Sciatic nerve (tissue), 2 donors: ENCODE measurements at places on chromosomes 3 and 15. TPM values are rescaled to one million over a fixed set of nuclear protein-coding genes. Genes with fewer than 3 reads are reported as not detected.

The GP9 gene
- 0.53 TPM for total RNA-seq

DNA sequence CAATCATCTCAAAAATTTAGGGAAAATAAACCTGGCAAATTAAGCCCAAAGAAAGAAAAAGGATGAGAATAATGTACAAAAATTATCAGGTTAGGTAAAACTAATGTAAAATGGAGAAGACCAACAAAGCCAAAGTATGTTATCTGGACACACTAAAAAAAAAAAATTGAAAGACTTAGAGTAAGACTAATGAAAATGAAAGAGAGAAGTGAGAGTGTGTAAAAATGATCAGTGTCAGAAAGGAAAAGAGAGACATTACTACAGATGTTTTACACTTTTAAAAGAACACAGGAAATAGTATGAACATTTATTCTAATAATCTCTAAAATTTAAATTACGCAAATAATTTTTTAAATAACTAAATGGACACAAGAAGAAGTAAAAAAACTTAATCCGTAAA is 573.3 kb upstream of the NR2F2 start:
- no peak for DNase-seq

The SKOR1 gene
- total RNA-seq = 1.3 TPM

DNA sequence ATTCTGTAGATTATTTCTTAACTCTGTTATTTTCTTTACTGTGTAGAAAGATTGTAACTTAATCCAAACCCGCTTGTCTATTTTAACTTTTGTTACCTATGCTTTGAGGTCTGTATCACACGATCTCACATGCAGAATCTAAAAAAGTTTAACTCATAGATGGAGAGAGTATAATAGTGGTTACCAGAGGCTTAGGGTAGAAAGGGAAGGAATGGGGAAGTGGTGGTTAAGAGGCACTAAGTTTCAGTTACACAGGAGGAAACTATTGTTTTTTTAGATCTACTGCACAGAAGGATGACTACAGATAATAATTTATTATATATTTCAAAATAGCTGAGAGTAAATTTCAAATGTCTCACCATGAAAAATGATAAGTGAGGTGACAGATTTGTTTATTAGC is 515.2 kb downstream of the RSL24D1 start:
- no peak for DNase-seq

DNA sequence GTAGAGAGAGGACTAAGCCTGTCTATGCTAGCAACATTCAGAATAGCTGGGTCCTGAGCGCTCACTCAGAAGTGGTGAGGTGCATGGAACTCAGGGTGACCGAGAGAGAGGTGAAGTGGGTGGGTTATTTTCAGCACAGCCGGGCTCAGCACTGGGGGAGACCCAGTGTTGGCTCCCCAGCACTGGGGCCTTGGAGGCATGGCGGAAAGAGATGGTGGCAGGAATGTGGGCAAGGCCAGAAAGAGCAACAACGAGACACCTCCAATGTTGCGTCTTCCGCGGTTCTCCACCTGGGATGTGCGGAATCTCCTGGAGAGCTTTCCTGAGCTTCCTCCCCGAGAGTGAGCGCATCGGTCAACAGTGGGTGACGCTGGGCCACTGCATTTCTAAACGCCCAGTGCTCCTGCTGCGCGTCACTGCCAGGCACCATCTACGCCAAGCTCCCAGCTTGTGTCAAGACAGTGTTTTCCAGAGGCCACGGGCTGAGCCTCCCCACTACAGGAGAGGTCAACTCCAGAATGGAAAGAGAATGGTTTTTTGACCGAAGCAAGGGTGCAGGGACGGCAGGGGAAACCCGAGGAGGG is 148.4 kb downstream of the ADAMTS17 start:
- no peak for DNase-seq

The EAF2 gene
- total RNA-seq = 7.1 TPM

- DNase-seq = no peak
Observed at GRCh38 chr15:100208921-100209603, 132.7 kb downstream of the ADAMTS17 start.

- no peak for DNase-seq
Observed at GRCh38 chr3:148175214-148175613, 522.5 kb upstream of the AGTR1 start.
